Astrocyte (in vitro differentiated cells and primary cell): ENCODE measurements at places on chromosomes 6 and 20.

DNA sequence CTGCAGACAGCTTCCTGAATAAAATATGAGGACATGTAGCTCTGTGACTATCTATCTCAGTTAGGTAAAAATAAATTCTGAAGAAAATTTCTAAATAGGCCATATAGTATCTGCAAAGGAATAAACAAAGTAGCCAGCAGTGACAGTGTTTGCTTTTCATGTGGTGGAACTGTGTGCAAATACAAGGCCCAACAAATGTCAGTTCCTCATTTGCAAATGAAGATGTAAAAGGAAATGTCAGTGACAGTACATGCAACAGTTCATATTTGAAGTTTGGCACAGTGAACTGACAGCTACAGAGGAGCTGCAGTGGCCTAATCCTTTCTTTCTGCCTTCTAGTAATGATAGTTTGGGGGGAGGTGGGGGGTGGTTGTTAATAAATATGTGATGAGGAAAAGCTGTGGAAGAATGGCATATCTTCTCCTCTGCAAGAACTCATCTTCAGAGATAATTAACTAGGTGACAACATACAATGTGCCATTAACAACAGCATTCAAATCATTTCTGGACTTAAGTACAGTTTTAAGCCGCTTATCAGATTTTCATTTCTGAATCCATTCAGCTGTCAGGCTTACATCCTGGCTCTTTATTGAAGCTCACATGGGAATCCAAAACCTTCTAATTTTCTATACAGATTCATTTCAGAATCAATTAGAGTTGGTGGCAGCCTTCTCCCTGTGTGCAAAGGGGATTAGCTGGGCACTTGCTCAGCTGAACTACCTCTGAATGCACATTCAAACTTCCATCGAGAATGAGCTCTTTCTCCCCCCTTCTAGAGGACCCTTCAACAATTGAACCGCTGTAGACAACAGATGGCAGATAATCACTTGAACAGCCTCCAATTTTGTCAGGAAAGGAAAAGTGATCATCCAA lies 1059.0 kb upstream of the EPHA7 start:
- no peaks in the 10 kb centered on the region for H3K27me3 ChIP-seq
- no peaks in the 10 kb centered on the region for H3K36me3 ChIP-seq
- H3K27ac ChIP-seq: no peak overlapping the region
- no peak for DNase-seq

- H3K27ac ChIP-seq: no peak overlapping the region
- no peaks in the 10 kb centered on the region for H3K27me3 ChIP-seq
- DNase-seq: no peak
- H3K4me3 ChIP-seq: no peak overlapping the region
- H3K4me1 ChIP-seq: no peaks in the 10 kb centered on the region
- no peaks in the 10 kb centered on the region for H3K36me3 ChIP-seq
Observed at GRCh38 chr6:25700761-25701160, 48.7 kb downstream of the SCGN start.

DNA sequence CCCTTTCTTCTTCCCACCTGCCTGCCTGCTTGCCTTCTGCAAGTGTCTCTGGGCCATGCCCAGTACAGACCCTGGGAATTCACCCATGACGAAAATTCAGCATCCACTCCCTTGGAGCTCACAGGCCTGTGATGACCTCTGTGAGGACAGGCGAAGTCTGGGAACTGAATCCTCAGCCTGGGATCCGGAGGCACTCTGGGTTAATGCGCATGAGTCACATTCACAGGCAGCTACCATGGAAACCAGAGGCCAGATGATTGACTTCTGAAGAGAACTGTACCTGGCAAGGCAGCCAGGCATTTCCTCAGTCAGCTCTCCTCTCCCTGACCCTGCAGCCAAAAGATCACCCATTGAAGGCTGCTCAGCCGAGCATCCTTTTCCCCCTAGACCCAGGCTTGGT lies 41.0 kb downstream of the SLC9A8 start:
- H3K27ac ChIP-seq: no peak overlapping the region
- no peak overlapping the region for H3K4me3 ChIP-seq
- peaks cover 9% of the 10 kb centered on the region for H3K36me3 ChIP-seq
- DNase-seq: peak; percentile 68
- H3K27me3 ChIP-seq: no peaks in the 10 kb centered on the region

GRCh38 chr20:64140061-64140931 lies 24.0 kb upstream of the MYT1 start:
- H3K27ac ChIP-seq: no peak overlapping the region
- H3K4me3 ChIP-seq: no peak overlapping the region
- no peak for DNase-seq
- no peaks in the 10 kb centered on the region for H3K36me3 ChIP-seq
- H3K4me1 ChIP-seq: no peaks in the 10 kb centered on the region

GRCh38 chr20:18323705-18324104 lies 35.4 kb downstream of the ZNF133 start:
- no peak overlapping the region for H3K27ac ChIP-seq
- DNase-seq: no peak
- no peaks in the 10 kb centered on the region for H3K27me3 ChIP-seq
- H3K4me3 ChIP-seq: no peak overlapping the region

GRCh38 chr20:50058662-50059402 lies 54.1 kb downstream of the UBE2V1 start:
- H3K4me3 ChIP-seq: no peak overlapping the region
- peaks cover 11% of the 10 kb centered on the region for H3K4me1 ChIP-seq
- H3K36me3 ChIP-seq: no peaks in the 10 kb centered on the region
- H3K27ac ChIP-seq: no peak overlapping the region
- no peaks in the 10 kb centered on the region for H3K27me3 ChIP-seq
